Liver (tissue), 10 donors: ENCODE measurements at places on chromosomes 5 and 9. TPM values are rescaled to one million over a fixed set of nuclear protein-coding genes. Genes with fewer than 3 reads are reported as not detected.

- H3K4me3 ChIP-seq = no peak overlapping the region
- H3K4me1 ChIP-seq = no peaks in the 10 kb centered on the region
- H3K27me3 ChIP-seq = no peaks in the 10 kb centered on the region
- no peak for DNase-seq
- no peak overlapping the region for H3K27ac ChIP-seq
These were observed 19.4 kb upstream of the TNFSF15 start for GRCh38 chr9:114825126-114825795.

GRCh38 chr5:73282383-73282782 is 109.4 kb downstream of the TMEM174 start:
- DNase-seq = no peak
- H3K36me3 ChIP-seq = no peaks in the 10 kb centered on the region
- H3K27ac ChIP-seq = no peak overlapping the region

DNA sequence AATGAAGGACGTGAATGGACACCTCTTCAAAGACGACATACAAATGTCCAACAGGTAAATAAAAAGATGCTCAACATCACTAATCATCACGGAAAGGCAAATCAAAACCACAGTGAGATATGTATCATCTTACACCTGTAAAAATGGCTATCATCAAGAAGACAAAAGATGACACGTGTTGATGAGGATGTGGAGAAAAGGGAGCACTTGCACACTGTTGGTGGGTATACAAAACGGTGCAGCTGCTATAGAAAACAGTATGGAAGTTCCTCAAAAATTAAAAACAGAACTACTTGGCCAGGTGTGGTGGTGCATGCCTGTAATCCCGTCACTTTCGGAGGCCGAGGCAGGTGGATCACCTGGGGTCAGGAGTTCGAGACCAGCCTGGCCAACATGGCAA is 47.9 kb downstream of the STK10 start:
- H3K27ac ChIP-seq = no peak overlapping the region
- DNase-seq = no peak
- H3K4me3 ChIP-seq = no peak overlapping the region
- H3K36me3 ChIP-seq = no peaks in the 10 kb centered on the region
- no peaks in the 10 kb centered on the region for H3K27me3 ChIP-seq
- H3K4me1 ChIP-seq = no peaks in the 10 kb centered on the region

DNA sequence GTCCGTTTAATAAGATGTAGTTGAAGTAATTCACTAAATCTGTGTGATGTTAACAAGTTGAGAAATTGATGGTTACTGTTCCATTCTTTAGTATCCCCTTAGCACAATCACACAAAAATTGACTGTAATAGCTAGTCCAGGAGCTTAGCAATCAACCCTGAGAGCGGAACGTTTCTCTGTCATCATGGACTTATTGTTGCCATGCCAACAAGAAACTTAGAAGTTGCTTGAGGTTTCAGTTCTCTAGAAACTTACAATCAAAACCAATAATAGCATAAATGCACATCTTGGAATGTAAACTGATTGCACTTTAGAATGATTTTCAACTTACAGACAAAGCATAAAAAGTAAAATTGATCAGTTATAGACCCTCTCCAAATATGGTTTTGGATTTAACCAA is 125.4 kb upstream of the ANKH start:
- H3K4me1 ChIP-seq = no peaks in the 10 kb centered on the region
- H3K27ac ChIP-seq = no peak overlapping the region
- H3K27me3 ChIP-seq = no peaks in the 10 kb centered on the region
- DNase-seq = no peak

TNIP1 gene
- total RNA-seq = 101 TPM

DNA sequence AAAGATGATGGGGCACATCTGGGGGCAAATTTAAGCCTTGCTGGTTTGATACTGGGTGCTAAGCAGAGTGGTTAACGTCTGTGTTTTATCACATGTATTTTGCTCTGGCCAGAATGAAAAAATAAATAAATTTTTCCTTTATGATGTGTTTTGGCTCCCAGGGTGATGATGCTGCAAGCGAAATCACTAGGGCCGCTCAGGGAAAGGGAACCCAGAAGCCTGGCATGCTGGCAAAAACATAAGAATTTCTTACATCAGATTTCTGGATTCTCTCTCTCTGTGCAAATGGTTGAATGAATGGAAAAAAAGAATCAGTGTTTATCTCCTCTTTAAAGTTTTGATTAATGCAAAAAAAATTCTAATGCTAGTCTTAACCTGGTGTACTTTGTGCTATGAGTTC is 1975.2 kb upstream of the C9orf72 start:
- no peak for DNase-seq
- no peaks in the 10 kb centered on the region for H3K36me3 ChIP-seq
- no peak overlapping the region for H3K4me3 ChIP-seq
- H3K27me3 ChIP-seq = no peaks in the 10 kb centered on the region
- no peak overlapping the region for H3K27ac ChIP-seq
- no peaks in the 10 kb centered on the region for H3K4me1 ChIP-seq

DNA sequence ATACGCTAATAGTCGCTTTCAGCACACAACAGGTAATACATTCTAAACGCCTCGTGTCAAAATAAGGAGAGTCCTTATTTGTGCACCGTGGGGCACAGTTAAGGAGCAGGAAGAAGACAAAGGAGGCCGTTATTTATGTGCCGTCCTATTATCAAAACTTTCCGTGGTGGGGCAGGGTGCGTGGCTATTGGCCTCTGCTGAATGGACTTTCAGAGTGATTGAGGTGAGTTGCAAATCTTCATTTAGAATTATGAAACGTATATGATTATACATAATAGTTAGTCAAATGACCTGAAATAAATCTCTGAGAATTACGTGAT is 833 bp downstream of the C5orf24 start:
- peak; percentile 39 for DNase-seq
- no peaks in the 10 kb centered on the region for H3K27me3 ChIP-seq
- H3K27ac ChIP-seq = peak overlapping the region; percentile 93
- peaks cover 31% of the 10 kb centered on the region for H3K4me1 ChIP-seq

DNA sequence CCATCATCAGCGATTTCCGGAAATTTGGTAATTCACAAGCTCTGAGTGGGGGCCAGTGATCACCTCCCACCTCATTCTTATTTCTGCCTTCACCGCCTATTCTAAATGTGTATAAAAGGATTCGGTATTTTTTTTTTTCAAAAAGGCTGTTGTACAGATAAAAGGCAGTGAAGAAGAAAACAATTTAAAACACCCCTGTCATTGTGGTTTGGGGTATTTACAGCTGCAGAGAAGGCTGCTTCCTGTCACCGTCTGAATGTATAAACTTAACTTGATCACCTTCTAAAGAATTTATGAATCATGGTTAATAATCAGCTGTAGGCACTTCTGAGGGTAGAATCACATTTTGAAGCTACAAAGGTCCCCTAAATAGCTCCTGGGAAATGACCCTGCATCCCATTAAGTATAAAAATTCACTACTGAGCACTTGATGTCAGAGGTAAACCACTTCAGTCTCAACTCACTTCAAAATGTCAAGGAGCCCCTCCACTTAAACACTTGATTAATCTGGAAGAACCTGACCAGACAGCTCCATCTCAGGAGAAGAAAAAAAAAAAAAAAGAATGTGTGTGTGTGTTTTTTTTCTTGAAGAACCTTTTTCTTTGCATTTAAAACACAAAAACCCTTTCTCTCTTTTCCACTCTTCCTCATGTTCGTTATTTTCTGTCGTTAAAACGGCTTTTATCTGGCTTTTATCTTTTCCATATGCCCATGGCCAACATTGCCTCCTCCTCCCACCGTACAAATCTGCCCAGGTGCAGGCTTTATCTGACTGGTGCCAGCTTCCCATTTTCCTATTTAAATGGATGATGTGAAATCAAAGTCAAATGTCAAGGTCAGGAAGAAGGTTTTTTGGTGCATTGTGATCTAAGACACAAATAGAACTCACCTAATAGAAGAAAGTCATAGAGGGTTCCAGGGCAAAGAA is 291.2 kb downstream of the IRX1 start:
- H3K4me1 ChIP-seq = no peaks in the 10 kb centered on the region
- H3K4me3 ChIP-seq = no peak overlapping the region
- DNase-seq = no peak
- no peak overlapping the region for H3K27ac ChIP-seq

DNA sequence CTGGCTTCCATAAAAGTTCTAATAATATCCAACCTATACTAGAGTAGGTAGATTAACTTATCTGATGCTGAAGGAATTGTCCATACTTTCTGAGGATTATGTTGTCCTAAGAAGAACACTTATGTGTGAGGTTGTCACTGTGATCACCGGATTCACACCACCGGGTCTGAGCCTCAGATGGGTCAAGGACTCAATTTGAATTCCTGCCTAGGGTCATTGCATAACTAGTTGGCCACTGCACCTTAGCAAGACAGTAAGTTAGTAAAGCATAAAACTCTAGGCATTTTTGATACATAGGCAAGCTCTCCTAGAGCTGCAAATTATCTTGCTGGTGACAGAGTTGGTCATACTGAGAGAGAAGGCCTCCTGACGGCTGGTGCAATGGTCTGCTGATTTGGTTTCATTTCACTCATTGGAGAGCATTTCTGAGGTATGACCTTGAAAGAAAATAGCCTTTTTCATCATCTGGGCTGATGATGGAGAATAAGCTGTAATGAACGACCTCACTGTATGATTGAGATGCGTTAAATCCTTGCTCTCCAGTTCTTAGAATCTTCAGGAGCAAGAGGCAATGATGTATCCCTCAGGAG is 72.0 kb upstream of the CKMT2 start:
- H3K36me3 ChIP-seq = no peaks in the 10 kb centered on the region
- no peak for DNase-seq
- no peak overlapping the region for H3K27ac ChIP-seq
- H3K4me1 ChIP-seq = peaks cover 8% of the 10 kb centered on the region
- no peak overlapping the region for H3K4me3 ChIP-seq
- H3K27me3 ChIP-seq = no peaks in the 10 kb centered on the region

DNA sequence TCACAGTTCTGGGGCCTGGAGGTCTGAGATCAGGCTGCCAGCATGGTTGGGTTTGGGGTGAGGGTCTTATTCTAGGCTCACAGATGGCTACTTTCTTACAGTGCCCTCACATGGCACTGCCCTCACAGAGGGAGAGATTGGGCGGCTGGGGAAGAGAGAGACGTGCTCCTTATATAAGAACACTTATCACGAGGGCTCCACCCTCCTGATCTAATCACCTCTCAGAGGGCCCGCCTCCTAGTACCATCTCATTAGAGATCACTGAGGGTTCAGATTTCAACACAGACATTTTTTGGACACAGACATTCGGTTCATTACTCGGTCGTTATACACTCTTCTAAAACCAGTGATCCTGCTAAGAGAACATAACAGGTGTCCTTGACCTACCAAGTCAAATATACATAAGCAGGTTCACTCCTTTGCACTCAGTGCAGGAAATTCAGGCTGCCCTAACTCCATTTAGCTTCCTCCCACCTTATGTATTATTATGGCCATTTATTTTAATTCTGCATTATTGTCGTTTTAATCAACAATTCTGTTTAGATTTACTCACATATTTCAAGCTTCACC is 121.7 kb downstream of the ICE1 start:
- H3K27me3 ChIP-seq = no peaks in the 10 kb centered on the region
- no peak for DNase-seq
- H3K27ac ChIP-seq = no peak overlapping the region
- H3K36me3 ChIP-seq = no peaks in the 10 kb centered on the region
- H3K4me1 ChIP-seq = no peaks in the 10 kb centered on the region

GRCh38 chr9:2023042-2023441 is 7.9 kb downstream of the SMARCA2 start:
- no peaks in the 10 kb centered on the region for H3K27me3 ChIP-seq
- H3K4me3 ChIP-seq = no peak overlapping the region
- no peaks in the 10 kb centered on the region for H3K36me3 ChIP-seq
- H3K27ac ChIP-seq = peak overlapping the region; percentile 19
- peaks cover 22% of the 10 kb centered on the region for H3K4me1 ChIP-seq

GRCh38 chr5:173391031-173391430 is 62.8 kb upstream of the STC2 start:
- H3K27me3 ChIP-seq = no peaks in the 10 kb centered on the region
- no peak for DNase-seq
- no peak overlapping the region for H3K4me3 ChIP-seq
- H3K27ac ChIP-seq = no peak overlapping the region
- H3K4me1 ChIP-seq = no peaks in the 10 kb centered on the region

- H3K27me3 ChIP-seq = peaks cover 3% of the 10 kb centered on the region
- no peak overlapping the region for H3K27ac ChIP-seq
- DNase-seq = no peak
- H3K36me3 ChIP-seq = no peaks in the 10 kb centered on the region
These were observed 64.7 kb downstream of the BRINP1 start for GRCh38 chr9:119304555-119304954.

GRCh38 chr9:133684936-133685361 is 48.8 kb downstream of the DBH start:
- no peaks in the 10 kb centered on the region for H3K27me3 ChIP-seq
- H3K36me3 ChIP-seq = peaks cover 12% of the 10 kb centered on the region
- no peak for DNase-seq
- peak overlapping the region; percentile 67 for H3K27ac ChIP-seq
- H3K4me3 ChIP-seq = no peak overlapping the region

- H3K36me3 ChIP-seq = peaks cover under 1% of the 10 kb centered on the region
- H3K27me3 ChIP-seq = no peaks in the 10 kb centered on the region
- peak overlapping the region; percentile 96 for H3K27ac ChIP-seq
- H3K4me1 ChIP-seq = peaks cover 30% of the 10 kb centered on the region
- DNase-seq = no peak
- peak overlapping the region; percentile 56 for H3K4me3 ChIP-seq
These were observed 1.4 kb downstream of the HMGCR start for GRCh38 chr5:75338408-75338807.

GRCh38 chr5:42636425-42636824 is 120.2 kb upstream of the CCDC152 start:
- DNase-seq = no peak
- H3K4me1 ChIP-seq = peaks cover 2% of the 10 kb centered on the region
- no peaks in the 10 kb centered on the region for H3K27me3 ChIP-seq
- H3K4me3 ChIP-seq = no peak overlapping the region
- H3K36me3 ChIP-seq = peaks cover 27% of the 10 kb centered on the region

DNA sequence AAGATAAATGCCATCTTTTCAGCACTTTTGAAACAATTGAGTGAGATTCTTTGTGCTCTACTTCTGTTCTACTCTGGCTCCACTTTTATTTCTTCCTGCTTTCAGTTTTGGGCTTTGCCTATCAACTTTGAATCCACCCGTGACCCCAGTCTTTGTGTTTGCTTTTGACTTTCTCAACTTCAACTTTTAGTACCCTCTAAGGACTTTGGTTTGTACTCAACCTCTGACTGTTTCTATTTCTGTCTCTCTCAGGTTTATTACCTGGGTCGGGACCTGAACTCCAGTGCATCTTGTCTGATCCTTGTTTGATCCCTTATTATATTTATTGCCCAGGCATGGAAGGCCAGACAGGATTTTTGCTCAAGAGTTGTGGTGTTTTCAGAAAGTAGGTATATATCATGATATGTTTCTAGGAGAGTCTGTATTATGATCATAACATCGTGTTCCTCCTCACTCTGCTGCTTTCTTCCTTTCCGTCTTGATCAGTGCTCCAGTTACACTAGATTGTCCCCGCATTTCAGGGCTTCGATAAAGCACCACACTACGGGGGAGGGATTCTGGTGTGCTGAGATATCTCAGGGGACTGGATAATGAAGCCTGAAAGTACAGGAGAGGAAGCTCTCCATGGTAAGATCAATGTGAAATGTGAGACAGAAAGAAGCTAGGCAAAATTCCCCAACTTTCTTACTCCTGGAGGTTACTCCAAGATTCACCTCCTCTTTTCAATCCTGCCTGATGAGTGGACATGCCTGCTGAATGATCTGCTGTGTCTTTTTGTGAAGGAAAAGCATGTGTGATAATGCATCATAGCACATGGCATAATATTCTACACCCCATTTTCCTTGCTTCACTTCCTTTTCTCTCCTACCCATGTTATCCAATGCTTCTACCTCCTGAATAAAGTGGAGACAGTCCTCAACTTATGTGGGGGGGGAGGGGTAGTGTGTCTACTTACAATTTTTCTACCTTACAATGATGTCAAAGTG is 155.5 kb upstream of the GRIN3A start:
- peaks cover 4% of the 10 kb centered on the region for H3K4me1 ChIP-seq
- H3K4me3 ChIP-seq = no peak overlapping the region
- DNase-seq = no peak
- no peaks in the 10 kb centered on the region for H3K36me3 ChIP-seq

NPR3 gene
- 3.2 TPM for total RNA-seq

PCDHGB3 gene
- total RNA-seq = 0.37 TPM

FCN2 gene
- 124 TPM for total RNA-seq
